Bladder microvascular endothelial cell (primary cell): ENCODE measurements at places on chromosomes 6 and 20. TPM values are rescaled to one million over a fixed set of nuclear protein-coding genes. Genes with fewer than 3 reads are reported as not detected.

The GSTA3 gene
- total RNA-seq: not detected in 2 replicates

The BACH2 gene
- total RNA-seq: 0.16 and 4.8 TPM in 2 replicates

The DEFB121 gene
- not detected in 2 replicates for total RNA-seq

The SYNJ2 gene
- total RNA-seq: 30.3 and 42.4 TPM in 2 replicates

The KHDRBS2 gene
- not detected in 2 replicates for total RNA-seq

The SERAC1 gene
- 4.0 and 21.0 TPM in 2 replicates for total RNA-seq

The SPATS1 gene
- total RNA-seq: not detected in 2 replicates

The SIRPG gene
- not detected in 2 replicates for total RNA-seq

The MLN gene
- not detected in 2 replicates for total RNA-seq

The KIAA0408 gene
- total RNA-seq: under 0.01 TPM in 1 of 2 replicates, not detected in the other

The NT5E gene
- 111 and 249 TPM in 2 replicates for total RNA-seq

The ECT2L gene
- not detected in 2 replicates for total RNA-seq

The PSORS1C1 gene
- 5.7 and 8.1 TPM in 2 replicates for total RNA-seq

The CLIC1 gene
- 347 and 730 TPM in 2 replicates for total RNA-seq

The LY6G6F gene
- total RNA-seq: not detected in 2 replicates

The RTN4IP1 gene
- 3.4 and 4.1 TPM in 2 replicates for total RNA-seq

The DLL1 gene
- 2.2 and 2.6 TPM in 2 replicates for total RNA-seq

The RRAGD gene
- 0.49 and 0.69 TPM in 2 replicates for total RNA-seq

The TCP11 gene
- not detected in 2 replicates for total RNA-seq

The DNAH8 gene
- total RNA-seq: under 0.01 TPM in 1 of 2 replicates, not detected in the other

The OLIG3 gene
- not detected in 2 replicates for total RNA-seq

The RHAG gene
- total RNA-seq: not detected in 2 replicates

The PHF10 gene
- total RNA-seq: 31.7 and 53.7 TPM in 2 replicates

The NMBR gene
- 0.16 TPM in 1 of 2 replicates, not detected in the other for total RNA-seq

The PCSK2 gene
- not detected in 2 replicates for total RNA-seq

The PPP1R16B gene
- total RNA-seq: 109 and 184 TPM in 2 replicates

The PDCD2 gene
- 31.9 and 39.6 TPM in 2 replicates for total RNA-seq

The COL19A1 gene
- total RNA-seq: not detected in 2 replicates

The ULBP3 gene
- 5.3 and 7.4 TPM in 2 replicates for total RNA-seq

The CRISP2 gene
- total RNA-seq: not detected in 2 replicates

The ISM1 gene
- under 0.01 and 0.06 TPM in 2 replicates for total RNA-seq

The CST7 gene
- not detected in 2 replicates for total RNA-seq

The EPB41L2 gene
- total RNA-seq: 28.3 and 164 TPM in 2 replicates
